ENCODE measurements at places on chromosomes 6 and 20. TPM values are rescaled to one million over a fixed set of nuclear protein-coding genes. Genes with fewer than 3 reads are reported as not detected.

Gene MUC22
- not detected for total RNA-seq

Gene PRPH2
- 9.0 TPM for total RNA-seq

Gene CNBD2
- total RNA-seq: 3.2 TPM

- no peak for DNase-seq
Measured at GRCh38 chr6:170116636-170117035, 174.2 kb downstream of the DLL1 start.

GRCh38 chr6:132860254-132860653, 45.9 kb downstream of the RPS12 start:
- DNase-seq: no peak

GRCh38 chr20:30811885-30812671, 445.4 kb upstream of the DEFB115 start:
- DNase-seq: peak; percentile 4

DNA sequence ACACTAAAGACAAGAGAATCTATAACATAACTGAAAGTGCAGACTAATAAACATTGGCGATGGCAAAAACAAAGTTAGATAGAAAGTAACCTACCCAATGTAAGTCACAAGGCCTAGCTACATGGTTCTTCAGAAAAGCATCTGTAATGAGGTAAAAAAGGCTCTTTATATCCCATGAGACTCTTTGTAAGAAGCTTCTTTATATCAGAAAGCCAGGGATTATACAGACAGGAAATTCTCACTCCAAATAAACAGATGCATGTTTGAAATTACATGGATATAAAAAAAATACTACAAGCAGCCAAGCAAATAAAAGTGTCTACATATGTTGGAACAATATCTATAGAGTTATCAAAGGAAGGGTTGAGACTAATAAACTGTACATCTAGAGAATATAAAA, 284.9 kb upstream of the NRSN1 start:
- DNase-seq: no peak

All from spinal cord (tissue), 10 donors.